Right ventricle myocardium inferior (tissue), 1 donor: ENCODE measurements at places on chromosomes 2 and 18.

- DNase-seq: no peak
Observed at GRCh38 chr2:60498127-60498815, 55.2 kb downstream of the BCL11A start.

DNA sequence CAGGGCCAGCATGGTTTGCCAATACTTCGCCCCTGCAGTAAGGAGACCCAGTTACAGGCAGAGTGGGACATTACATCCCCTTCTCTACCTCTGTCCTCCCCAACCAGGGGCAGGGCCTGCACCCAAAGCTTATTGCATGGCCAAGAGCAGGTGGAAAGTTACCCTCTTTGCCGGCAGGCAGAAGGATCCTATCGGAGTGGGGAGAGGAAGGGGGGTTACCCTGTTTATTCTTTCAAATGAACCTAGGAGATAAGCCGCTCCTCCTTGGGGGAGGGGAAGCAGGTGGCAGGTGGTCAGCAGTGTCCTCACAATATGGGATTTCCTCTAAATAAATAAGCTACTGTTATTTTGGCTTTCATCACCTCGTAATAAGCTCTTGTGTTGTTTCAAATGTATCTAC lies 53.9 kb downstream of the SPATS2L start:
- DNase-seq: no peak

GRCh38 chr2:65940856-65941255 lies 494.1 kb upstream of the MEIS1 start:
- DNase-seq: no peak

- DNase-seq: peak; percentile 59
Observed at GRCh38 chr2:42935692-42936671, 143.6 kb upstream of the HAAO start.

DNA sequence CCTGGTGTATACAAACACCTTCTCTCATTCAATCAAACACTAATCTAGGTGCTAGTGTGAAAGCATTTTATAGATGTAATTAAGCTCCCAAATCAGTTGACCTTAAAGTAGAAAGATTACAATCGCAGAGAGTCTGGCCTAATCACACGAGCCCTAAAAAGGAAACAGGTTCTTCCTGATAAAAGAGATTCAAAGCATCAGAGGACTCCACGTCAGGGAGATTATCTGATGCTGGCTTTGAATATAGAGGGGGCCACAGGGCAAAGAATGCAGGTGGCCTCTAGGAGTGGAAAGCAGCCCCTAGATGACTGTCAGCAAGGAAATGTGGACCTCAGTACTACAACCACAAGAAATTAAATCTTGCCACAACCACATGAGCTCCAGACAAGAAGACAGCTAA lies 28.2 kb upstream of the ZC3H15 start:
- no peak for DNase-seq

GRCh38 chr2:24618144-24618543 lies 127.1 kb downstream of the NCOA1 start:
- no peak for DNase-seq

DNA sequence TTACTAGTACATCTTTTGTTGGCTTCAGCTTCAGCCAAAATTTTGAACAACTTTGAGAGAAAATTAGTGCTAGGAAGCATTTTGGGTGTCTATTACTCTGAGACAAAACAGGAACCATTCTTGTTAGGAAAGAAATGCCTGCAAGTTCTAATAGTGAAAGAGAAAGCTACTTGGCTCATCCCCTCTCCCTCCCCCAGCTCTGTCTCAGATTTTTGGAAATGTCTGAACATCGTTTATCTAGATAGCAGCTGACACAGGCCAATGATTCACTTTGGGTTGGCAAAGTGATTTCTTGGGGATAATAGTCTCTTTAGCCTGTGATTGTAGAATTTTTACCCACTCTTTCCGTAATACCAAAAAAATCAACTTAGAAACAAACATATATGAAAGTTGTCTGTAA lies 42.3 kb upstream of the PTPRM start:
- DNase-seq: no peak

- DNase-seq: no peak
Observed at GRCh38 chr18:46262856-46263255, 158.7 kb downstream of the HAUS1 start.

- no peak for DNase-seq
Observed at GRCh38 chr2:112918256-112918655, 7.3 kb downstream of the IL37 start.

GRCh38 chr2:203802342-203803052 lies 65.1 kb upstream of the CTLA4 start:
- DNase-seq: no peak

GRCh38 chr18:21604671-21605070 lies 4.2 kb upstream of the ESCO1 start:
- no peak for DNase-seq

GRCh38 chr2:238504181-238504931 lies 77.6 kb downstream of the ASB1 start:
- no peak for DNase-seq

- peak; percentile 46 for DNase-seq
Observed at GRCh38 chr2:1910021-1910420, 165.7 kb upstream of the PXDN start.

- no peak for DNase-seq
Observed at GRCh38 chr2:209146682-209147320, 277.0 kb upstream of the MAP2 start.

DNA sequence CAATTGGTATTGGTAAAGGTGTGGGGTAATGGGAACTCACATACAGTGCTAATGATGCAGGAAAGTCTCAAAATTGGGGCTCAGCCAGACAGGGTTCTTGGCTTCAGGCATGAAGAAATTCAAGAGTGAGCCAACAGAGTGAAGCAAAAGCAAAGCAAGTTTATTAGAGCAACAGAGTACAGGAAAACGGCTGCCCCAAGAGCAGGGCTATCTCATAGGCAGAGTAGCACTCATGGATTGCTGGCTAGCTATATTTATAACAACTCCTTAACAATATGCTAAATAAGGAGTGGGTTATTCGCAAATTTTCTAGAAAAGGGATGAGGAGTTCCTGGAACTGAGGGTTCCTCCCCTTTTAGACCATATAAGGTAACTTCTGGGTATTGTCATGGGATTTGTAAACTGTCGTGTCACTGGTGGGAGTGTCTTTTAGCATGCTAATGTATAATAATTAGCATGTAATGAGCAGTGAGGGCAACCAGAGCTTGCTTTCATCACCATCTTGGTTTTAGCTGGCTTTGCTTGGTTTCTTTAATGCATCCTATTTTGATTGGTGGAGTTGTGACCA lies 233.8 kb upstream of the NOL4 start:
- DNase-seq: no peak

DNA sequence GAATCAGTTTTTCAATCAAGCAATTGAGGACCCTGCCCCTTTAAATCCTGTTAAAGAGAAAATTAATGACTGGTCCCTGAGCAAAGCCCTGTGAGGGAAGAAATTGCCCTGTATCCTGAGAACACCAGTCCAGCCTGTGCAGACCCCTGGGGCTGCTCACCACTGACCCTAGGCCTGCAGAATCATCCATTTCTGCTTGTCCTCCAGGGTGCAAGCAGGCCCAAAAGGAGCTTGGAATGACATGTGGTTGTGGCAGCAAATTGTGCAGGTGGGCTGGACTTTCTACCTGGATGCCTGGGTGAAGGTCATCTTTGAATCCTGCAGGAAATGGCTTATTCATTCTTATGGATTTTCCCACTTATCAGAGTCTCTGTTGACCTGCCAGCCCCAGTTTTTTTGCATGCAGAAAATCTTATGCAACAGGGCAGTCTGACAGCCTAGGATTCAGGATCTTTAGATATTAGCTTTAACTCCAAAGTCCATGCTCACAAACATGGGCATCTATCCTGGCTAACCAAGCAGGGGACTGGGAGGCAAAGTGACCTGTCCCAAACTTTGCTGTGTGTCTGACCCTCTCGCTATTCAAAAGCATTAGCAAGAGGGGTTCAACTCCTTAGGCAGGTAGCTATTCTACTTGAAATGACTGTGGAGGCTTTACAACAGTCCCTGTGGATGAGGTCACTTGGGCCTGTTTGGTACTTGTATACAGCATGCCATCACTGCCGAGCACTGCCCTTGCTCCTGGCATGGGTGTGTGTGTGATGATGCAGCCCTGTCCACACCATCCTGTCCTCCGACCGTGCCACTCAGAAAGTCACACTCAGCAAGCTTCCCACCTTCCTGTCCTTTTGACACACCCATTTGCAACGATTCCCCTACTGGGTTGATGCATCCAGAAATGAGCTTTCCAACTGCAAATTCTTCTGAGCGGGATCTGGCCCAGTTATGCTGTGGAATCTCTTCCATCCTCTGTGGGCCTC lies 85.3 kb downstream of the CAPN13 start:
- peak; percentile 39 for DNase-seq

DNA sequence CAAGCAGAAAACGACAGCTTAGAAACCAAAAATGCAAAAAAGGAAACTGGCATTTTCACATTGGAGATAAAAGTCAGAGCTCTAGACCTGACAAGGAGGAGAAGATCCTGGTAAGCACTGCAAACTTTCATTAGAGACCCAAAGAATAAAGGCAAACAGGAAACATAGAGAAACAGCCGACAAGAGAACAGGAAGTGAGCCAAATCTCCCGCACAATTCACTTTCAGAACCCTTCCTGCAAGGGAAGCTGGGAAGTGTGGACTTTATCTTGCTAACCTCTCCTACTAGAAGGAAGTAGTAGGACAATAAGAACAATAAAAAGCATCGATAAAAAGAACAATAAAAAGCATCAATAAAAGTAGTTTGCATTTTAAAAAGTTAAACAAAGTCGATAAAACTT lies 417.8 kb upstream of the SPHKAP start:
- DNase-seq: no peak

DNA sequence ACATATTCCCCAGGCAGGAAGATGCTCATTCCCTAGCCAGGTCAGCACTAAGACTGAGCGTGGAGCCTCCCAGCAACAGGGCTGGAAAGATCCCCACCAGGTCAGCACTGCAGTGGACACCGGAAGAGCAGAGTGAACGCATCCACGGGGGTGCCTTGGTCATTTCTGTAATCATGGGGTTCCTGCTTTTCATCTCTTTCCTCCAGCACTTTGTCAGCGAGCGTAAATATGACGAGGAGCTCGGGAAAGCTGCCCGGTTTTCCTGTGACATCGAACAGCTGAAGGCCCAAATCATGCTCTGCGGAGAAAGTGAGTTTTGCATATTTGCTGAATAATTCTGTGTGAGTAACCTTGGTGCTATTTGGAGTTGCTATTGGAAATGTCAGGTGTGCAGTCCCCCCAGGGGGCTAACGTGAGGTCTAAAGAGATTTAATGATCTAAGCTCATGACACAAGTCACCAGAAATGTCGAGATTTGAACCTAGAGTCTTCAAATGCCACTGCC lies 40.1 kb downstream of the KCTD18 start:
- DNase-seq: no peak

DNA sequence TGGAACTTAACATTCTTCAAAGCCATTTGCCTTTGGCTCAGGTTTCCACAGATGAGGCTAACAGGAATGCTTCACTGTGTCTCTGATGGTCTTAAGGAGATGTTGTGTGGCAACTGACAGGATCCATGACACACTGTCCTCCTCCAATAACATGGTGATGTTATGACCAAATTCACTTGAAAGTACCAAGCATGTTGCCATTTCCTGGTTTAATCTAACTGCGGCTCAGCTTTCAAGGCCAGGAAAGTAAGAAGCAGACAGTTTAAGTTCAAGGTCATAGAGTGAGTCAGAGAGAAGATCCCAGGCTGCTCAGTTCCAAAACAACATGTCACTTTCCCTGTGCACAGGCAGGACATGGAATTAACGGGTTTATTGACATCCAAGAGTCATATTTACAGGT lies 513.6 kb downstream of the STK39 start:
- DNase-seq: no peak
